Stimulated activated CD8-positive, alpha-beta memory T cell treated with anti-CD3 and anti-CD28 coated beads, Interleukin-2, amount 100 ng/mL, for 48 hours (primary cell): ENCODE measurements at places on chromosomes 5 and 9.

GRCh38 chr5:43498581-43498980, 14.9 kb upstream of the TMEM267 start:
- no peak for DNase-seq

GRCh38 chr9:76573905-76574760, 115.2 kb downstream of the GCNT1 start:
- no peak for DNase-seq

- DNase-seq, result no peak
Measured at GRCh38 chr9:121550041-121550440, 50.4 kb upstream of the GGTA1 start.

DNA sequence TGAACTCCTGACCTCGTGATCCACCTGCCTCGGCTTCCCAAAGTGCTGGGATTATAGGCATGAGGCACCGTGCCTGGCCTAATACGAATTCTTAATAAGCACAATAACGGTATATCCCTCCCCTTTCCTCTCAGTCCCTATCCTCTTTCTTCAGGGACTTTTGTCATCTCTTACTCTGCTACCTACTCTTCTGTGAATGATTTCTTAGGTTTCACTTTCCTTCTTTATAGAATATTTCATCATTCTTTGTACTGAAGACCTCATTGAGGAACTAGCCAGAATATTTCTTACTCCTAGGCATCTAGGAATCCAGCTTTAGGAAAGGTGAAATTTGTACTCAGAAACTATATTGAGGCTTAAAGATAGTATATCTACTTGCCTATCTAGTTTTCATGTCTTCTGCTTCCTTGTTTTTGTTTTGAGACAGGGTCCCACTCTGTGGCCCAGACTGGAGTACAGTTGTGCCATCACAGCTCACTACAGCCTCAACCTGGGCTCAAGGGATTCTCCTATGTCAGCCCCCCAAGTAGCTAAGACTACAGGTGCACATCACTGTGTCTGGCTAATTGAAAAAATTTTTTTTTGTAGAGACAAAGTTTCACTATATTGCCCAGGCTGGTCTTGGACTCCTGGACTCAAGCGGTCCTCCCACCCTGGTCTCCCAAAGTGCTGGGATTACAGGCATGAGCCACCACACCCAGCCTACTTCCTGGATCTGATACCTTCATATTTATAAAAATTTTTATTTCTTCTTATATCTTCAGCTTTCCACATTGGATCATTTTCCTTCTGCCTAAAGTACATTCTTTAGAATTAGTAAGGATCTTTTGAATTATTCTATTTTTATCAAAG, 69.7 kb downstream of the GPBP1 start:
- no peak for DNase-seq

GRCh38 chr5:125390326-125390725, 643.9 kb upstream of the ZNF608 start:
- no peak for DNase-seq

- no peak for DNase-seq
Measured at GRCh38 chr5:5154733-5155132, 14.6 kb downstream of the ADAMTS16 start.

DNA sequence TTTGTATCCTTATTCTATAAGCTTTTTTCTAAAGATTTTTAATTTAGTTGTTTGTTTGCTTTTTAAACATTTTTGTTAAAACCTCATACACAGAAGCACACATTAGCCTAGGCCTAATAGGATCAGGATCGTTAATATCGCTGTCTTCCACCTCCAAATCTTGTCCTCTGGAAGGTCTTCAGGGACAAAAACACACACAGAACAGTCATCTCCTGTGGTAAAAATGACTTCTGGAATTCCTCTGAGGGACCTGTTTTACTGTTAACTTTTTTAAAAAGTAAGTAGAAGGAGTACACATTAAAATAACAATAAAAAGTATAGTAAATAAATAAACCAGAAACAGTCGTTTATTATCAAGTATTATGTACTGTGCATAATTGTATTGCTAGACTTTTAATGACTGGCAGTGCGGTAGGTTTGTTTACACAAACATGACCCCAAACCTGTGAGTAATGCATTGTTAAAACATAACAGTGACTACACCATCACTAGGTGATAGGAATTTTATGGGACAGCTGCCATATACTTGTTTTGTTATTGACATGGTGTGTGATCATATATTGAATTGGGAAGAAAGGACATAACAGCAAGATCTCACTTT, 109.6 kb downstream of the ZCCHC7 start:
- no peak for DNase-seq

- no peak for DNase-seq
Measured at GRCh38 chr5:74951865-74952264, 85.7 kb upstream of the FAM169A start.

DNA sequence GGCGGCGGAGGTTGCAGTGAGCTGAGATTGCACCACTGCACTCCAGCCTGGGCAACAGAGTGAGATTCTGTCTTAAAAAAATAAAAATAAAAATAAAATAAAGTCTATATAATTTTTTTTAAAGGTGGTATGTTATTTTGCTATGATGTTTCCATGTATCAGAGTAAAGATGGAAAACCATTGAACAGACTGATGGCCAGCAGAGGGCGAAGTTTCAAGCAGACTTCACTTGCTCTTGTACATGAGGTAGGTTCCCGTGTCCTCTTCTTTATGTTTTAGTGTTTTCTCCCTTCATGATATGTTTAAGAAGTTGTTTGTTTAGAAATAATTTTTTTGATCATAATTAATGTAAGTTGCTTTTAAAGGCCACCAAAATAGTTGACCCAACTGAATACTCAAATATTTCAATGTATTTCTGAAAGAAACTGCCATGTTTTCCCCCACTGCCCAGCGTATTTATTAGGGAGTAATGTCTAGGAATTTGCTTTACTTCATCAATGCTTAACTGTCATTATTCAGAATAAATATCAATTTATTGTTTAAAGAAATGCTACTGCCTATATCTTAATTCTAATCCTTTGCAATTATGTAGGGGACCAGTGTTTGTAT, 146.4 kb downstream of the HACD4 start:
- DNase-seq, result peak; percentile 25

GRCh38 chr9:104300124-104300523, 203.9 kb upstream of the OR13F1 start:
- DNase-seq, result no peak

DNA sequence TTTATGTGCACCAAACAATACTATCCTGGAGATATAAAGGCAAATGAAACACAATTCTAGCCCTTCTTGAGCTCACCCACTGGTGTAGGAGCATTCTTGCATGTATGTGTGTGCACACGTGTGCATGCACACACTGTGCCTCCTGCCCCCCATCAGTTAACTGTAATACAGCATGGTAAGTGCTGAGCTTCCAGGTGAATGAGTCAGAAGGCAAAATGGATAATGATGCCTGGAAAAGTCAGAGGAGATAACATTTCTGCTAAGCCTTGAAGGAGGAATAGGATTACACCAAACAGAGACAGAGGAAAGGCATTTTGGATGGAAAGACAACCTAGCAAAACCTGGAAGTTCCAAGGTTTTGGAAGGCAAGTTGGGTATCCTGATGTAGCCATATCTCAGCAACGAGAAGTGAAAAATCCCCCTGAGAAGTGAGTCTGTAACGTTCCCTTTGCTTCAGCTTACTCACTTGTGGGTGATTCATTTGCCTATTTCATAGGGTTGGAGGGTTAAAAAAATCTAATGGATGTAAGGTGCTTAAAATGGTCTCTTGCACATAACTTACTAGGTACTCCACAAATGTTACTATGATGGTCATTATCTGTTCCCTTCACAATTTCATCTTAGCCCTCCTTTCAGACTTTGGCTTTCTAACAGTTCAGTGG, 101.4 kb upstream of the STC2 start:
- DNase-seq, result no peak

DNA sequence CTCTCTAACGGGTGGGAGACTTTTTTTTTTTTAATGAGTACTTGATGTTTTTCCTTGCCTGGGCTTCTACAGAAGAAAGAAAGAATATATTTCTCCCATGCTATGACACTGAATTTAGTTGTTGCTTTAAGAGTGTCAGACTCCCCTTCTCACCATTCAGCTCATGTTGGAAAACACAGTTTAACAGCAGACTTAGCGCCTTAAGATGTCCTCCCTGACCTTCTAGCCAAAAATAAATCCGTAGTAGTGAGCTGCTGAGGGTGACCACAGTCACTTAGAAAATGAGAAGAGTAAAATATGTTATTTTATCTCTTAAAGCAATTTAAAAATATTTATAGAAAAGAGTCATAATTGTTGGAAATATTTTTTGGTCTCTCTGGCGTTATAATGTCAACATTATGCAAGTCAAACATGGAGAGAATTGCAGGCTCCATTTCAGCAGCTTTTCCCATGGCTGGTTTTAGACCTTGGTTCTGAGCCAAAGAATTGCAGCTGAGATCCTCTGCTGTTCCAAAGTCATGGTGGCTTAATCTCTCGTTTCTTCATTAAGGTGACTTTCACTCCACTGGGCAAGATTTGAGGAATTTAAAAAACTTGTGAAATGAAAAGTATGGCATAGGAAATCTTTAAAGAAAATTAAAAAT, 143.5 kb downstream of the GHR start:
- no peak for DNase-seq

GRCh38 chr9:114308361-114308950, 14.4 kb upstream of the ORM1 start:
- no peak for DNase-seq

DNA sequence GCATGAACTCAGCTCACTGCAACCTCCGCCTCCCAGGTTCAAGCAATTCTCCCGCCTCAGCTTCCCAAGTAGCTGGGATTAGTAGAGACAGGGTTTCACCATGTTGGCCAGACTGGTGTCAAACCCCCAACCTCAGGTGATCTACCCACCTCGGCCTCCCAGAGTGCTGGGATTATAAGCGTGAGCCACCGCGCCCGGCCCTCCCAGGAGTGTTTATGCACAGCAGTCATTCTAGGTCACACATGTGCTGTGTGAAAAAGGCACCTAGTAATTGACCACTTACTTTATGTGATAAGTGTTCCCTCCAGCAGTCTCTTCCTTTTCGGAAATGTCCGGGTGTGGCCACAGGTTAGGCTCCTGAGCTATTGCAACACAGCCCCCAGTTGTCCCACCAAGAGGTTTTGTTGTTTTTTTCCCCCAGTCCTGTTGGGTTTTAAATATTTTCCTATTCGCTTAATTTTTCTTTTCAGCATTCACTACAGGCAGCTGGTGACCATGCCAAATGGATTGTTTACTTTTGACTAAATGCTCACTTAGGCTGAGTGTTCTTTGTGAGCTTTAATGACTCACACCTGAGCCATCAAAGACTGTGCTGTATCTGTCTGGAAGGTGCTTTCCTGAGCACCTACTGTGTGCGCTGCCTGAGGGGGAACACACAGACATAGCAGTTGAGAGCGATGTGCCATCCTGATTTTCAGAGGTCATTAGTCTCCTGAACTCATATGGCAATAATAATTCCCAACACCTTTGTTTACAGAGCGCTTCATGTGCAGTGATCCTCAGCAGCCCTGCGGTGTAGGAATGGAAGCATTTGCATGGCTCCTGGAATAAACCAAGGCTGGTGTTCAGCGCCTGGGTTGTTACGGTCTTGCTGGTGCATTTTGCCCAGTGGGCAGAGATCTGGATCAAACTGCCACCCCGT, 94.3 kb downstream of the MVB12B start:
- DNase-seq, result no peak

DNA sequence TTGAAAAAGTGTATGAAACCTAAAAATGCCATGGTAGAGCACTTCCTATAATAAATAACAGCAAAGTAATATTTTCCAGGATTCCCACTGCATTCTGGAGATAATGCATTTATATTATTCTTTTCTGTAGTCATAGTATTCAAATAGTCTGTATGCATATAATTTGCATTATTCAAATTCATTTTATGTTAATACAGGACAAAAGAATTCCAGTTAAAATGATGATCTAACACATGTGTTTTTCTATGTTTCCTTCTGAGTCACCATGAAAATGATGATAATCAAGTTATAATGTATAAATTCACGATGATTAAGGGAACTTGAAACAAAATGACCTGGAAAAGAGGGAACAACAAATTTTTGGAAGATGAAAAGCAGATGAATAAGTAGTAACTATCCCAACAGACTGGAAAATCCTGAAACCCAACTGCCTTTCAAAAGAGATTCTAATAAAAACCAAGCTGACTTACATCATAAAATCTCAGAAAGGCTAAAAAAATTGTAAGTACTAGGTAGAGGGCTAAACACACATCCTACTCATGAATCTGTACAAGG, 358.6 kb upstream of the PAPPA start:
- no peak for DNase-seq

GRCh38 chr9:1216532-1216931, 166.4 kb downstream of the DMRT2 start:
- no peak for DNase-seq

DNA sequence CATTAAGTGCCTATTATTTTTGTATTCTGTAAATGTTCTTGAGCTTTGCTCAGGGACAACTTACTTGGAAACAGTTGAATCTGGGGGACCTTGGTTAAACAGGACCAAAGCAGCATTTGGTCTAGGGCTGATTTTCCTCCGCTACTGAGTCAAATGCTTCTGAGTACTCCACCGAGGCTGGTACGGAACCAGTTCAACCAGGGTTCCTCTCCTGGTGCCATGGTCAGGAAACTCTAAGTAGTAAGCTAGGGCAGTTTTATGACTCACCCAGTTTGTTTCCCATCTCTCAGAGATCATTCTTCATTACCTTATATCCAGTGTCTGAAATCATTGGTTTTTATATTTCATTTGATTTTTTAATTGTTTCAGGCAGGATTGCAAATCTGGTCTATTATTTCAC, 111.9 kb upstream of the TNFAIP8 start:
- no peak for DNase-seq

DNA sequence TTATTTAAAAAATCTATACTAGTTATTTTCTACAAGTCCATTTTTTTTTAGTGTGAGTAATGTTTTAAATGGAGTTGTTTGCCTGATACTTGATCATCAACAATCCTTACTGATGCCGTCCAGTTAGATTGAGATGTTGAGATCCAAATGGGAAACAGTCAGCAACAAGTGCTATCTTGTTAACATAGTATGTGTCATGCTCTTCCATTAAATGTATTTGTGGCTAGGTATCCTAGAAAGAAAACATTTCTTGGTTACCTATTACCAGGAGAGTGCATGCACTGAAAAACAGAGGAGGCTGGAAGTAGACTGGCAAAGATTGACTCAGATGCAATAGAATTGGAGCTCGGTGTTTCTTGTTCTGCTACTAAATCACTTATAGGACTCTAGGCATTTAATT, 123.4 kb upstream of the MAN2A1 start:
- DNase-seq, result no peak

DNA sequence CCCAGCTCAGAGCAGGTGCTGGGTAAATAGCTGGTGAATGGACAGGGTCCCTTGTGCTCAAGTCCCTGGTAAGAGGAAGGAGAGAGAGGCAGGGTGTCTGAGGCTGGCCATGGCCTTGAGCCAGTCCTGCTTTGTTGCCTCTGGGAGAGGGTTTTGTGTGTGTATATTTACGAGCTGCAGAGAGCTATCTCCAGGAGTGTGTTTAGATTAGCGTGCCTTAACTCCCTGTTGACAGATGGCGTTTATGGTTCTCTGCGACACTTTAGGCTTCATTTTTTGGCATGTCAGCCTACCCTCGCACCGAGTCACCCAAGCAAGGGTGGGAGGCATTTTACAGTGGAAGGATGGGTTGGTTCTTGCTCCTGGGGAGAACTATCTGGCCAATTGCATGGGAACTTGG, 22.2 kb downstream of the HMCN2 start:
- no peak for DNase-seq
